ENCODE measurements at places on chromosomes 6 and 20.

DNA sequence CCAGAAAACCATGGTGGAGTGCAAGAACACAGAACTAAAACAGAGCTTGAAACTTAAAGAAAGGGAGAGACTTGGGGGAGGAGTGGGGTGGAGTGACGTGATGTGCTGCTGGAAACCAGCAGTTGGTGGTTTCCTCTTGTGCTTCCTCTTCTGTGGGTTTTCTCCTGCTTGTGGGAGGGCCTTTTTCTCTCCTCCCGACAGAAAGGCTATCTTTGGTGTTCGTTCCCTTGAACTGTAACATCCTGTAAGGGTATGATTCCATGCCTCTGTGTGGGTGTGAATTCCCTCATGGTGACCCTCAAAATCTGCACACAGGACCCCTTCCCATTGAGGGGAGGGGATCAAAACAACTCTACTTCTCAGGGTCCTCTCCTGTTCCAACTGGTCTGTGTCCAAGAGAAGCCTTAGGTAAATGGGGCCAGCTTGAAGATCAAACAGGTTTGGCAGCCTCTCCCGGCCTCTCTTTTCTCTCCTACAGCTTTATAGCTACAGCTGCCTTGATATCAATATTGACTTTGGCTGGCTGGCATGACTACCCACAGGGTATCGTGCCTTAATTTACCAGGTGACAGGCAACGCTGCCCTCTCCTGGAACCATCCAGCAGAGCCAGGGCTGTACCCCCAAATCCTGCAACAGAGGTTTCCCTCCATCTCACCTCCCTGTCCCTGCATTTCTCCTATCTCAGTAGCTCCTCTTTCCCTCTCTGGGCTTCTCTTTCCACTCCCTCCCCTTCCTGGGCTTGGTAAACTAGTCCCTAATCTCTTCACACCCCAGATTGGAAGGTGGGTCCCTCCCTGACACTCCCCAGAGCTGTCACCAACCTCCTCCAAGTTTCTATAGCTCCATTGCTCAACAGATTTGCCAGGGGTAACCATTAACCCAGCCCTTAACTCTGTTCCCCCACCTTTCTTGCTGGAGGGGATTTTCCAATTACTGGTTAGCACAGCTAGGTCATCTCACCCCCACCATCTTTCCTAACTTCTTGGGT lies 1.5 kb upstream of the MSH5 start:
- DNase-seq: peak; percentile 38

GRCh38 chr20:48682529-48683363 lies 145.1 kb downstream of the PREX1 start:
- DNase-seq: no peak

- DNase-seq: no peak
Measured at GRCh38 chr6:89221129-89221528, 4.0 kb upstream of the GABRR1 start.

- no peak for DNase-seq
Measured at GRCh38 chr6:35219683-35220326, 6.0 kb downstream of the SCUBE3 start.

DNA sequence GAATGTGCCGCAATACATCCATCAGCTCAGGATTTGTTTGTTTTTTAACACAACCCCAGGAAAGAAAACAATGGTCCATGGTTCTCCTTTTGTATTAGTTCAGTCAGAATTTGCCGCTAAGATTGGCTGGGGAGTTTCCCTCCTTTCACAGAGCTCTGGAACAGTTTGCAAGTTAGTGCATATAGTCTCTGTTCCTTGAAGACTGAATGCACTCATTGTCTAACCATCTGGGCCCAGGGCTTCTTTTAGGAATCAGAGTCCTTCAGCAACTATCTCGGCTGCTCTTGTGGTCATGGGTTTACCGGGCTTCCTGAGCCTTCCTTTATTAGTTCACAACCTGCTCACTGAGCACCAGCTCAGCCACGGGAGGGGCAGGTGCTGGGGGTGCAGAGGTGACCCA lies 121.3 kb downstream of the SLC23A2 start:
- no peak for DNase-seq

- no peak for DNase-seq
Measured at GRCh38 chr6:26309731-26310142, 55.3 kb upstream of the BTN3A2 start.

GRCh38 chr20:4869290-4870193 lies 131.8 kb downstream of the SLC23A2 start:
- DNase-seq: peak; percentile 7

GRCh38 chr20:40090236-40090635 lies 598.8 kb downstream of the MAFB start:
- no peak for DNase-seq

- DNase-seq: no peak
Measured at GRCh38 chr6:159259441-159260125, 90.4 kb downstream of the FNDC1 start.

DNA sequence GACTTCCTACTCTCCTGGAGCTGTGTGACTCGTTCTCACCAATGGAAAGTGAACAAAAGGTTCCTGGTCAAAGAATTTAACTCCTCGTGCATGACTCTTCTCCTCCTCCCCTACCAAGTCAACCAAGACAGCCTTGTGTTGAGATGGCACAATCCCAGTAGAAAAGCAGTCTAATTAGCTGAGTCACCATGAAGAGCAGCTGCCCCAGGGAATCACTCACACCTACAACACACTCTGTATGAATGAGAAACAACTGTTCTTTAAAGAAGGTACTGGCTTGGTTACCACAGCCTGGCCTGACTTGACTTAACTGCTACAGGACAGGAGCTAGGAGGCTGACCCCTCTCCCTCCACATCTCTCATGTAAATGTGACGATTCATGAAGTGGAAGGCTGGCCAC lies 2.9 kb upstream of the HLA-DOB start:
- DNase-seq: no peak

All from T-cell (primary cell).